Myocyte (in vitro differentiated cells): ENCODE measurements at places on chromosomes 12 and 14. TPM values are rescaled to one million over a fixed set of nuclear protein-coding genes. Genes with fewer than 3 reads are reported as not detected.

Gene CYP46A1
- 2.2 and 2.8 TPM in 2 replicates for total RNA-seq

Gene CLEC2B
- 8.9 and 15.2 TPM in 2 replicates for total RNA-seq

DNA sequence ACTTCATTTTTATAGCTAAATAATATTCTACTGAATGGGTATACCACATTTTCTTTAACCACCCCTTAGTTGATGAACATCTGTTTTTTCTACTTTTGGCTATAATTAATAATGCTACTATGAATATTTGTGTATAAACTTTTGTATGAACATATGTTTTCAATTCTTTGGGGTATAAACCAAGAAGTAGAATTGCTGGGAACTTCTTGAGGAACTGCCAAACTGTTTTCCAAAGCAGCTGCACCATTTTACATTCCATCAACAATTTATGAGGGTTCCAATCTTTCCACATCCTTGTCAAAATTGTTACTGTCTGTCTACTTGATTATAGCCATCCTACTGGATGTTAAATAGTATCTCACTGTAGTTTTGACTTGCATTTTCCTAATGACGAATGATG is 221.8 kb downstream of the PRKD1 start:
- no peak for DNase-seq

- no peak for DNase-seq
These were observed 89.7 kb upstream of the PARP11 start for GRCh38 chr12:3962631-3963483.

- DNase-seq: no peak
These were observed 6.6 kb downstream of the DCAF4 start for GRCh38 chr14:72932893-72933292.
